ENCODE measurements at places on chromosomes 11 and 22.

DNA sequence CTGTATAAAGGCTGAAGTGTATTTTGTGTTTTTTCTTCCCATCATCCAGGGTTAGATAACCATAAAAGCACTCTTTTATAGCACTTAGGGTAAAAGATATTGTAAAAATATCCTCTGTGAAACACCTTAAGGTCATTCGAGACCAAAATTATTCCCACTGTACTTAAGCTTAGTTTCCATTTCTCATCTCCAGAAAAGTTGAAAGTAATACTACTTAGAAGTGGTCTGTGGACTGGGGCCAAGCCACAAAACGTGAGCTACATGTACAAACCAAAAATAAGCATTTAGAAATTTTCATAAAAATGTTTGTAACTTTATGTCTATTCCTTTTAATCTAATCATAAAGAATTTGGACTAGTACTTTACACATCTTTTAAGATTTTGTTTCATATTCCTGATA is 142.0 kb upstream of the NTM start:
- no peak for DNase-seq

GRCh38 chr11:61512435-61512834 is 3.9 kb downstream of the LRRC10B start:
- no peak for DNase-seq

DNA sequence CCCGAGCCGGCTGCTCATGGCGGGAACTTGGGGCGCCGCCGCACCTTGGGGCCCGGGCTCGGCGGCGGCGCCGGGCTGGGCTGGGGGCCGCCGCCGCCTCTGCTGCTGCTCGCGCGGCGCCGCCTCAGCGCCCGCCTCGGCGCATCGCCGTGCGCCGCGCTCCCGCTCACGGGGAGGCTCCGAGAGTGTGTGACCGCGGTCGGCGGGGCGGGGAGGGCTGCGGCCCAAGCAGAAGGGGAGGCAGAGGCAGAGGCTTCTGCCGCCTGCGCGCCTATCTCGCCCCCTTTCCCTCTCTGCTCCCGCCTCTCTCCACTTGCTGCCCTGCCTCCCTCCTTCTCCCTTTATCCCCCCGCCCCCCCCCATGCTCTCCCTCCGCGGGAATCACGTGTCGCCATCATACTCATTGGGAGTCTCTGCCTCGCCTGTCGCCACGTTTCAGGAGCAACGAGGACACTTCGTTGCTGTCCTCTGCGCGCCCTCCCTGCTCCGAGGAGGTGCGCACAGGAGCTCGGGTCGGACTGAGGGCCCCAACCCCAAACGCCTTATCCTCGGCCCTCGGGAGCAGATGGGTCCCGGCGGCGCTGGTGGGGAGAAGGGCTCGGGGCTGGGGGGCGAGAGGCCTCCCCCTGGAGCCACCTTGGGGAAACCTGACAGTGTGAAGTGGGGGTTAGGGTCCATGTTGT is at the start of gene GUCY1A2:
TSS of gene GUCY1A2 (minus strand) at position 258 of the 683 bp plus-strand sequence. CDS start 421 bp downstream, outside the sequence.
- DNase-seq: no peak

DNA sequence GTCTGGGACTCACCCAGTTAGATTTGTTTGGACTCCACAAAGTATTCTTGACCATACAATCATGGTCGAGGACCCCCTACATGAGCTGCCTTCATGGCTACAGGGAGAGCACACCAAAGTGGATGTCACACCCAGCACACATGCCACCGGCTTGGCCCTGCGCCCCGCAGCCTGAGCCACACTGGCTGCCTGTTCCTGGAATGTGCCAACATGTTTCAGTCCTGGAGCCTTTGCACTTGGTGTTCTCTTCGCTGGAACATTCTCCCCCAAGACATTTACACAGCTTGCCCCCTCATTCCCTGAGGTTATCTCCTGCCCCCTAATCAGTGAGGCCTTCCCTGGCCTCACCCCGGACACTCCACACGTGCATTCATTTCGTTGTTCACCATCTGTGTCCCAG is 46.0 kb downstream of the PPARA start:
- DNase-seq: no peak

DNA sequence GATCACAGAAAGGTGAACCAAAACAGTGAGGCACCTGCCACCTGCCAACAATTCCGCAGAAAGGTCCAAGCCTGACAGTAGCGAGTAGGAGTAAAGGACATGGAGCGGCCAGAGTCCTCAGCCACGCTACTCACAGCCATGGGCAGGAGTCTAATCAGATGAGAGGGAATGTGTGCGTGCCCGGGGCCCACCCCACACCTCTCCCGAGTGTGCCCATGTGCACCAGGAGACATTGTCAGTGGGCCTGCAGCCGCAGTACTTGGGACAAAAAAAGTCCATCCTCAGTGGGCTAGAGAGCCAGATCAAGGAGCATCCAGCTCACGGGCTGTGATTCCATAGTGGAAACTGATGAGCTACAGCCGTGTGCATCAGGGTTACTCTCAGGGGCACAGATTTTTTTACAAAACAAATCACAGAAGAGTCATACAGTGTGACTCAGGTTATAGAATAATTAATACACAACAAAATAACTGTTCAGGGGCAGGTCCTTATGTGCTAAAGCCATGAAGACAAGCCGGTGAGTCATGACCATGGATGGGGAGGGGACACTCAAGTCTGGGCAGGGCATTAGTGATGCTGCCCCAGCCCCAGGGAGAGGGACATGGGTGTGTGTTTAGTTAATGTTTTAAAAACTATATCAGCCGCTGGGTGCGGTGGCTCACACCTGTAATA is 12.0 kb downstream of the SART1 start:
- DNase-seq: no peak

DNA sequence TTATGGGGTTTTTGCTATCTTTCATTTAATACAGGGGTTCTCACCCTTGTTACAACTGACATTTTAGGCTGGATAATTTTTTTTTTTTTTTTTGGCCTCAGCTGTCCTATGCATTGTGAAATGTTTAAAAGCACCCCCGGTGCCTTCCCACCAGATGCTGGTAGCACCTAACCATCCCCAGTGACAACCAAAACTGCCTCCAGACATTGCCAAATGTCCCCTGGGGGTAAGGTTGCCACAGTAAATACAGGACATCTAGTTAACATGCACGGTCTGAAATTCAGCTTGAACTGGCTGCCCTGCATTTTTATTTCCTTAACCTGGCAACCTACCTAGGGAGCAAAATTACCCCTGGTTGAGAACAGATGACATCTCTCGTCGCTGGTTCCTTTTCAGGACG is 72.4 kb downstream of the CYTH4 start:
- DNase-seq: no peak

Measured in amniotic stem cell (primary cell).